LNCaP clone FGC (cell line): ENCODE measurements at places on chromosomes 11 and 22.

GRCh38 chr11:92329646-92330045 is 105.0 kb downstream of the FAT3 start:
- no peak for DNase-seq

- DNase-seq: no peak
Observed at GRCh38 chr11:130369141-130369691, 54.5 kb upstream of the ZBTB44 start.

DNA sequence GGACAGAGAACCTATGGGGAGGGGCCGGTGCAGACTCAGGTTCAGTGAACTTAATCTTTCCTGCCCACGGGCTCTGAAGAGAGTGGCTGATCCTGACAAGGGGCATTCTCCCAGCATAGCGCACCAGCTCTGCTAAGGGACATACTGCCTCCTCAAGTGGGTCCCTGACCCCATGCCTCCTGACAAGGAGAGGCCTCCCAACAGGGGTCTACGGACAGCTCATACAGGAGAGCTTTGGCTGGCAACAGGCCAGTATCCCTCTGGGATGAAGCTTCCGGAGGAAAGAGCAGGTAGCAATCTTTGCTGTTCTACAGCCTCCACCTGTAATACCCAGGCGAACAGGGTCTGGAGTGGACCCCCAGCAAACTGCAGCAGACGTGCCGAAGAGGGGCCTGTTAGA is 394.0 kb downstream of the LRRC4C start:
- DNase-seq: no peak

- no peak for DNase-seq
Observed at GRCh38 chr11:32885556-32885955, 7.1 kb upstream of the QSER1 start.

- DNase-seq: no peak
Observed at GRCh38 chr11:73968356-73968966, 14.2 kb downstream of the UCP2 start.

GRCh38 chr22:43439368-43440103 is 27.7 kb downstream of the MPPED1 start:
- DNase-seq: no peak

DNA sequence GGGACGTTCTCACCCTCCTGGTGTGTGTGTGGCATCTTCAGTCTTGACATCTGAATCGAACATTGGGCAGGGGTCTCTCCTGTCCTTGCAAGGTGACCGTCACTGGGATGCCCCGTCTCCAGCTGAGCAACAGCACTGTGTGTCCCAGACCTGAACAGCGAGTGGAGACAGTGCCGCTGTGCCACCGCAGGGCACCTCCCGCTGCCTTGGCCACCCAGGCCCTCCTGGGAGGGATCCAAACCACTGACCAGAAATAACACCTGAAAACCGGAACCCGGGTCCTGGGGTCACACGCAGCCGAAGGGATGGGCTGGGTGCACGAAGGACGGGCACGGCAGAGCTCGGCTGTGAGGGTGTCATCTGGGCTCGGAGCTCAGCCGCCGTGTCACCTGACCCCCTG is 102.2 kb downstream of the BRD1 start:
- no peak for DNase-seq

GRCh38 chr11:6646071-6646470 is 9.5 kb downstream of the DCHS1 start:
- no peak for DNase-seq

- no peak for DNase-seq
Observed at GRCh38 chr22:16834971-16835370, 9.8 kb upstream of the XKR3 start.

DNA sequence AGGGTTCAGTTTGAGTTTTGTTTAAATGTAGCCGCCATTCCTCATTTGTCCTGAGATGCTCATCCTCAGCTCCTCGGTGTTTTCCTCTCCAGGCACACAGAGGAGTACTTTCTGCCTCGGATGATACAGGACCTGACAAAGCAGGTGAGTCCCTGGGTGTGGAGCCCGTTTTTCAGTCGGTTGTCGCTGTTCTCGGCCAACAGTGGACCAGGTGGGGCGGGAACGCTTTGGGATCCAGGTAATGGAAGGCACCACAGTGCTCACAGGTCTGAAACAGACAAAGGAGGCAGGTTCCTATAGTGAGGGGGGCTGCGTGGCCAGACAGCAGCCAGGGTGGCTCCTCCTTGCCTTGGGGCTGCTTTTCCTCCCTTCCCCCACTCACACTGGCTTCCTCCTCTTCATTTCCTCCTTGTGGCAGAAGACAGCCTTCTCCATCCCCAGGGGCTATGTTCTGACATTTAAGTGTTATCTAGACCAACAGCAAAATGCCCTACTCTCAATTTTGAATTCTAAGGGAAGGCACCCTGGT is 19.4 kb downstream of the NADSYN1 start:
- no peak for DNase-seq

GRCh38 chr22:17138513-17138912 is 17.4 kb upstream of the TMEM121B start:
- DNase-seq: no peak
